ENCODE measurements at places on chromosomes 13 and 19.

- no peak for DNase-seq
Observed at GRCh38 chr19:16749326-16749725, 29.7 kb downstream of the NWD1 start.

- no peak for DNase-seq
Observed at GRCh38 chr19:5155586-5156210, 184.9 kb downstream of the PTPRS start.

DNA sequence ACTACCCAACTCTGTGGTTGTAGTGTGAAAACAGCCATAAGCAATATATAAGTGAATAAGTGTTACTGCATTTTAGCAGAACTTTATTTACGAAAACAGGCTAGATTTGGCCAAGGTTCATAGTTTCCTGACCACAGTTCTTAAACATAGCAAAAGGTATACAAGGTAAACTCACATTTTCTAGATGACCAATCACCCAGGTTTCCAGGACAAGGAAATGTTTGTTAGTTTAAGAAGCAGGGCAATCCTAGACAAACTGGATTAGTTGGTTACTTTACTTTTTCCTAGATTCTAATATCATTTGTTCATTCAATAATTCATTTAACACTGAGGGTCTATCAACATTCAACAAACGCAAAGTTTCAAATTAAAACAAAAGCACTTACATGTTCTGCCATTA lies 201.7 kb downstream of the SPRY2 start:
- DNase-seq: no peak

GRCh38 chr19:11025445-11025844 lies 63.8 kb upstream of the LDLR start:
- no peak for DNase-seq

GRCh38 chr13:20512042-20512683 lies 13.5 kb downstream of the CRYL1 start:
- no peak for DNase-seq
